ENCODE measurements at places on chromosomes 5 and 9.
A peak's percentile ranks its signal among the peaks of the same experiment; 100 is the strongest.

DNA sequence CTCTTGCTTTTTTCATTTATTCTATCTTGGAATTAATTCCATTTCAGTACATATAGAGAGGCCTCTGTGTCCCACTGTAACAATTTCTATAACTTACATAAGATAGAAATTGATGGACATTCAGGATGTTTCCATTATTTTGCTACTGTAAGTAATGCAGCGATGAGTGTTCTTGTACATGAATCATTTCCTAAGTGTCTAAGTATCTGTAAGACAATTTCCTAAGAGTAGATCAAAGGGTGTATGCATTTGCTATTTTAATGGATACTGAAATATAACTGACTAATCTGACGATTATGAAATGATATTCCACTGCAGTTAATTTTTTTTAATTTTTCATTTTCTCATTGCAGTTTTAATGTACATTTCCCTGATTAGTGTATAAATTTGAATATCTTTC, 23.0 kb upstream of the RBM22 start:
- DNase-seq = no peak

- no peak for DNase-seq
Measured at GRCh38 chr9:81632599-81632998, 56.7 kb downstream of the TLE1 start.

DNA sequence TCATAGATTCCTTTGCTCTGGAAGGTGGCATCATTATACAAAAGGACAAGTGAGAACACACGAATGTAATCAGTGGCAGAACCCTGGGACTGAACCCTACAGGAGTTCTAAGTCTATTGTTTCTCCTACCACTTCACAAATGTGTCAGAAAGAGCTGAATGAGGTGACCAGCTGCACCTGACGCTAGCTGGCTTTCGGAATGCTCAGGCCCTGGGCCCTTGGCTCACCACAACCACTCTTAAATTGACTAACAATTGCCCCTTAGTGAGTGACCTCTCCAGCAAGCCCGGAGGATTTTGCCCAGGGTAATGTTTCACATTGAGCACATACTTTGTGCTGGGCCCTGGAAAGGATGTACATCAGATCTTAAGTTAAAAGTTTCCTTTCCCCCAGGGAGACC, 41.2 kb upstream of the ABCA1 start:
- no peak for DNase-seq

- no peak for DNase-seq
Measured at GRCh38 chr5:177328545-177329231, 17.0 kb upstream of the MXD3 start.

- no peak for DNase-seq
Measured at GRCh38 chr5:81856948-81857928, 106.3 kb upstream of the SSBP2 start.

GRCh38 chr9:120369608-120370220, 210.3 kb downstream of the CDK5RAP2 start:
- DNase-seq = no peak

DNA sequence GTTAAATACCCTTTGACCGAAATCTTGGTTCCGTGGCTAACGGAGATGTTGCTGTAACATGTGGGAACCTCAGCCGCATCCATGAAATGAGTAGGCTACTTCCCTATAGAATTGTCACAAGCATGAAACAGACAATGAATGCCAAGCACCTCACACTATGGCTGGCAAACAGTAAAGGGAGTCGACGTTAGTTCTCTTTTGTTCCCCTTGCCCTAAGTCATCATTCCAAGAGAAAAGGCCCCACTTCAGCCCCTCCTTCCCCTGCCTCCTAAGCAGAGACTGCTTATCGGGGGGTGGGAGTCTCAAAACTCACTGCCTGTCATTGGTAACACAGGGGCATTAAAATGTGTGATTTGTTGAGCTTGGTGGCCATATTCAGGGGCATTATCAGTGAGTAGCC, 159.6 kb downstream of the MAPKAP1 start:
- DNase-seq = no peak

DNA sequence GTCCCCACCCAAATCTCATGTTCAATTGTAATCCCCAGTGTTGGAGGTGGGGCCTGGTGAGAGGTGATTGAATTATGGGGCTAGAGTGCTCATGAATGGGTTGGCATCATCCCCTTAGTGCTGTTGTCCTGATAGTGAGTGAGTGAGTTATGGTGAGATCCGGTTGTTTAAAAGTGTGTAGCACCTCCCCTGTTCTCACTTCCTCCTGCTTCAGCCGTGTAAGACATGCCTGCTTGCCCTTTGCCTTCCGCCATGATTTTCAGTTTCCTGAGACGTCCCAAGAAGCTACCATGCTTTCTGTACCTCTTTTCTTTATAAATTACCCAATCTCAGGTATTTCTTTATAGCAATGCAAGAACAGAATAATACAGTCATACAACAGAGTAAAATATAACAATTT, 742 bp upstream of the LECT2 start:
- DNase-seq = no peak

DNA sequence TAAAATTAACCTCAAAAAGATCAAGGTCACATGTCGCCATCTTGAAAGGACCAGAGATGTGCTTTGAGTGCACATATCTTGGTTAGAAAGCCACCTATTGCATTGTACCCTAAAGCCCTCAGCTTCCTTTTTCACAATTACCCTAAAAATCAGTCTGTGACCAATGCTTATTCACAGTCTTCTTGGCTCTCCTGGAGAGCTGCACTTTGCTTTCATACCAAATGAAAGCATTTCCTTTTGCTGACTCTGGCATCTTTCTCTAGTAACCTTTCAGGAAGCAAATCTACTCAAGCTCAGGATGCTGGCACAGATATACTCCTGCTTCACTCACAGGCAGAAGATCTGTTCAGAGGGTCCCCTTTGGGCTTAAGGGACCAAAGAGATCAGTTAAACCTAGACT, 160.7 kb upstream of the PUM3 start:
- no peak for DNase-seq

DNA sequence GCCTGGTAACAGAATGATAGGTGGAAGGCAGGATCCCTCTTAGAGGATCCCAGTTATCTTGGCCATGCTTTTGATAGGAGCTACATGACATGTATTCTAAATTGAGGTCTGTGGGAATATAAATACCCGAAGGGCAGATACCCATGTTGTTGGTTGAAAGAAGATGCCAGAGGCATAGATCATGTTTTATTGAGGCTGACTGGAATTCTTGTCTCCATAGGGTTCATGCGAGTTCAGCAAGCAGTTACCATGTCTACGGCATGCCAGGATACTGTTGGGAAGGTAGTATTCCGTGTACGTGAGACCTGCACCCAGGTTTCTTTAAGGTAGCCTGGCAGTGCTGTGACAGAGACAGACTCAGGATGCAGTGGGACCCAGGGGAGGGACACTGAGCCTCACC, 230.7 kb downstream of the NR3C1 start:
- DNase-seq = no peak

GRCh38 chr9:94656200-94656599, 16.9 kb upstream of the FBP1 start:
- DNase-seq = peak; percentile 66

DNA sequence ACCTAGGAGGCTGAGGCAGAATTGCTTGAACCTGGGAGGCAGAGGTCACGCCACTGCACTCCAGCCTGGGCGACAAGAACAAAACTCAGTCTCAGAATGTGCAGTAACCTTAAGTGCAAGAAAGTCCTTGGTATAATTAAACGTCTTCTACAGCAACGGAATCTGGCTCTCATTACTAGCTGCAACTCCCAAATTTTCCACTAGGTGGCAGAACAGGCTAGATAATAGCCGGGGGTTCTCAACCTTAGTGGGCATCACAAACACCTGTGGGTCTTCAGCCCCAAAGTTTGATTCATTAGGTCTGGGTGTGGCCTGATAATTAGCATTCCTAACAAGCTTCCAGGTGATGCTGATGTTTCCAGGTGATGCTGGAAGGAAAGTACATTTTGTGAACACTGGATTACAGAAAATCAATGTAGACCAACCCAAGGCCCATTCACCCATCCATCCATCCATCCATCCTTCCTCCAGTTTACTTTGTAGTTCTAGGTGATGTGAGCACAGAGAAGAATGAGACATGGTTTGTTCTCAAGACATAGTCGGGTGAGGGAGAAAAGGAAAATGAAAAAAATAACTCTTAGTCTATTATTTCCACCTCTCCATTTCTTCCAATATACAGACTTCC, 37.3 kb downstream of the FBXW2 start:
- DNase-seq = peak; percentile 86

DNA sequence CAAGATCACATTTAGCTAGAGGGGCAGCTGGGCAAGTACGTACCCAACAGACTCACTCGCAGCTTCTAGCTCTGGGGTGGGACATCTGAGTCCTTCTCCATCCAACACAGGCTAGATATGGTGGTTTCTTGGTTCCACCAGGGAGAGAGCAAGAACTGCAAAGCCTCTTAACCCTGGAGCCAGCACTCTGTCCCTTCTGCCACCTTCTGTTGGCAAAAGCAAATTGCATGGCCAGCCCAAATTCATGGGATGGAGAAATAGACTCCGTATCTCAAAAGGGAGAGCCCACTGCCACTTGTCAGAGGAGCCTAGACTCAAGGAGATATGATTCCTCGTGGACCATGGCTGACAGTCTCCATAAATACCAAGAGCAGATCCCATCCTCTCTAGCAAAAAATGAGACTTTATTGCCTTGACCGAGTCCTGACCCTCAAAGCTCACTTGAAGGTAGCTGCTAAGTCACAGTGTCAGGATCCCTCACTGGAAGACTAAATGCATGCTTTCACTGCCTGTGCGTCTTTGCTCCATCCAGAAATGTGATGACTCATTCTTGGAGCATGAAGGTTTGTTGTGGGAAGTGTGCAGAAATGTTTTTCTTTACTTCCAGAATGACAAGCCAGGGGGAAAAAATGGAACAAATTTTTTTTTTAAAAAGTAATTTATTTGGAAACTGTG, 28.8 kb upstream of the ROR2 start:
- DNase-seq = no peak

DNA sequence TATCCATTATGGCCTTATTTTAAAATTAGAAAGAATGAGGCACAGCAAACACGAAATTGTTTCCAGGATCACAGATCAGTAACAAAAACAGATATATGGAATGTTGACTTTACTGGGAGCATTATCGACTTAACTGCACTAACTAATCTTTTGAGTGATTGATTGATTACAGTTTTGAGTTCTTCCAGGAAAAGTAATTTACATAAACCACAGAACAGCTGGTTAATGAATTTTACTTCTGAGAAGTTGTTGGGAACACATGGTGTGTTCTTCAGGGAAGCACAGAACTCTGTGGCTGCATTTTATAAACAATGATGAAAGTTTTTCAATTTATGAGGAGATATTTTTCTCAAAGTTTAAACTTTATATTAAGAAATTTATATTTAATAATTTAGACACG, 802.4 kb upstream of the ACO1 start:
- no peak for DNase-seq

DNA sequence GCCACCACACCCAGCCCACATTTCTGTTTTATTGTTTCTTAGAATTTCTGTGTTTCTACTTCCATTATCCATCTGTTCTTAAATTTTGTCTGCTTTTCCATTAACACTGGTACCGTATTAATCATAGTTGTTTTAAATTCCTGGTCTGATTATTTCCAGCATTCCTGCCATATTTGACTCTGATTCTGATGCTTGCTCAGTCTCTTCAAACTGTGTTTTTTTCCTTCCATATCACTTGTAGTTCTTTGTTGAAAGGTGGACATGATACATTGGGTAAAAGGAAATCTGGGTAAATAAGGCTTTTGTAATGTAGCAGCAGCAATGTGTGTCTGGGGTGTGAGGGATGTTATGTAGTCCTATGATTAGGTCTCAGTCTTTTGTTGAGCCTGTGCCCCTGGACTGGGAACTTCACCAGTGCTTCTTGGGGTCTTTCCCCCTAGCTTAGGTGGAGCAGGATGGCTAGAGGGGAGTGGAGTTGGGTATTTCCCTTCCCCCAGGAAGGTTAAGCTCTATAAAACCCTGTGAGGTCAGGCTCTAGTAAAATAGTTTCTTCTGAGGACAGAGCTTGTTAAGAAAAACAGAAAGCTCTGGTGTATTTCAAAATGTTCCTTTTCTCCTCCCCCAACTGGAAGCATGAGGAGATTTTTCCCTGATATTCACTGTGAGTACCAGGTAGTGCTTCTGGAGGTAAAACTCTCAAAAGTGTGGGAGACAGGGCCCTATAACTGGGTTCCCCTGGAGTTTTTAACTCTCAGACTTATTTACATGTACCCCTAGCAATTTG, 10.1 kb upstream of the TMOD1 start:
- DNase-seq = no peak

GRCh38 chr9:134923466-134923865, 5.8 kb upstream of the FCN1 start:
- no peak for DNase-seq

DNA sequence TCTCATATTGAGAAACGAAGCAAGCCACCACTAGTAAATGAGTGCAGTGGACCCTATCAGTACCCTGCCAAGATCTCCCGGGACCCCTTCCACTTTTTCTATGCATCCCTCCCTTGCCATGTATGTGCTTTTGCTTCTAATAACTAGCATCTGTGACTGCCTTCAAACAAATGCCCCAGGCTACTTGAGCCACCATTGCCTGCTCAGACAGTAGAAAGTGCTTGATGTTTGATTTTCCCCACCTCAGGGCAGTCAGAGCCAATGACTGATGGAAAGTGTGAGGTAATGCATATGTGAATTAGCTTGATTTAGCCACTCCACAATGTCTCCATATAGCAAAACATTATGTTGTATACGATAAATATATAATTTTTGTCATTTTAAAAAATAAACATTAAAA, 797.3 kb upstream of the ACO1 start:
- no peak for DNase-seq

DNA sequence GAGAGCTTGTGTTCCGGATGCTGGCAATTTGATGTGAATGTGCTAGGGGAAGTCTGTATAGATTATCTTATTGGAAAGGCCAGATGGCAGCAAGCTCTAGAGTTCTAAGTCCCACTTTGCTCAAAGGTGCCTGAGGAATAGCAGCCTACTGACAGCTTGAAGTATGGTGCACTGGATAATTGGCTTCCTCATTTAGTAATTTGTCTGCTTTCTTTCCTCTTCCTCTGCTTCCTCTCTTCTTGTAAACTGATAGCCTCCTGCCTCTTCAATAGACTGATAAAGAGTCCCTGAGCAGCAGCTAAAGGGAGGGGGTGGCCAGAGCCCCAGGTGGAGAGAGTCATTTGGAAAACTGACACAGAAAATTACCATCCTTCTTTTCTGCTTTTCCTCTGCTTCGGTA, 177.3 kb downstream of the FGF1 start:
- no peak for DNase-seq

DNA sequence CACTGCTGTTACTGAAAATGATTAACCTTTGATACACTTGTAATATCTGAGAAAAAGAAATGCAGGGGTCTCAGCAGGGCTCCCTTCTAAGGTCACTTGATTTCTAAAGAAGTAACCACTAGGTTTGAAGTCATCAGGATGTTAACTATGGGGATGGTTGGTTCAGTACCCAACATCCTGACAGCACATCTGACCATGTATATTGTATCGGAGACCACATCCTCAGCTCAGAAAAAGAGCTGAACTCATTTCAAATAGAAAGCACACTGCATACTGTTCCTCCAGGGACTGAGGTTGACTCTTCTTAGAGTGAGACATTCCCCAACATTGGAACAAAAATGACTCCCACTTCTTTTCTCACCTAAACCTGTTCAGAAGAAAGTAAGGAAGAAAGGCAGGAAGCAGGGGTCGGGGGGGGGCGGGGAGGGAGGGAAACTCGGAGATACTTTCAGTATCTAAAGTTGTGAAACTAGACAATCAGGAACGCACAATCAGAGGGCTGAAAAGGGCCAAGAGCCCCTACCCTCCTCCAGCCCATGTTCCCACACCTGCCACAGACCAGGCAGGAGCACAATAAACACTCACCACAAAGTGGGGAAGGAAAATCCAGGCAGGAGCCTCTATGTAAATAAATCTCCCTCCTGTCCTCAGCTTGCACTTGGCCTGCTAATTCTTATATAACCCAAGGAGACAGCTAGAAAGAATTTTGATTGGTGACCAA, 730 bp upstream of the GZMA start:
- DNase-seq = no peak
